Memory B cell (primary cell): ENCODE measurements at places on chromosomes 5 and 9.
A peak's percentile ranks its signal among the peaks of the same experiment; 100 is the strongest.

DNA sequence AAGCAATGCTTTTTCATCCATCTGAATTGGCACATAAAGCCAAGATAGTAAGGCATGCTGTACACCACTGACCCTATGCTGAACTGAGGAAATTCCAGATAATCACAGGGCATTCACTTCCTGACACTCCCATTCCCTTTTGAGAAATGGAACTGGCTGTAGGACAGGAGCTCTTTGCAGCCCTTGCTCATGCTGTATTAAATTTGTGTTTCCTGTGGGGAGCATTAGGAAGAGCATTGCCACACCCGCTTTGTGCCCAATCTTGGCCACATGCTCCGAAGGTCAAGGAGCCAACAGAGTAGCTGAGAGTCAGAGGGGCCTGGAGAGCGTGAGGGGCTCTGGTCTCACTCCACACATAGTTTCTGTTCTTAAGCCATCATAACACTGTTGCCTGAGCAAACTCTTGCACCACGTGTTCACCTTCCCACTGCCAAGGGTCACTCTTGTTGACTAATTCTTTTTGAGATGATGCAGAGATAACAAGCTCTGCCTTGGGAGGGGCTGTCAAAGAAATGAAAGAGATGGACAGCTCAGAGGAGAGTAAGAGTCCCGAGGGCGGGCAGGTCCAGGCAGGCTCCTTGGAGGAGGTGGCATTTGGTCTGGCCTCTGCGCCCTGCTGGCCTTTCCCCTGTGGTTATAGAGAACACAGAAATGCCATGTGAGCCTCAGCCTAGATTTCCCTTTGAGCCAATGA lies 31.7 kb upstream of the ARAP3 start:
- H3K4me3 ChIP-seq: no peak overlapping the region
- H3K36me3 ChIP-seq: no peaks in the 10 kb centered on the region
- H3K27ac ChIP-seq: no peak overlapping the region
- no peak for DNase-seq

DNA sequence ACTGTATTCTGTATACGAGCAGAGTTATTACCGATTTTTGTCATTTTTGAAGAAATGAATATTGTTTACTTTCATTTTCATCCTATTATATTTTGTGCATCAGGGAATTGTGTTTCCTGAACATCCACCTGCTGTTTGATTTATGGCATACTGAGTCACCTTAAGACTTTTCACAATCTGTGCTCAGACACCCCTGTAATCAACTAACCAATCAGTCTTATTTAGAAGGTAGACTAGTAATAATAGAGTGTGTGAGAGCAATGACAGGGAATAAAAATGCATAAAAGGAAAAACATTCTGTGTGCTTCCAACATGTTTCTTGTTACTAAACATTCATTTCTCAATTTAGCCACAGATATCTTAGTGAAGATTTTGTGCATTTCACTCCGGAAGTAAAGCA lies 1413.6 kb upstream of the ACO1 start:
- no peak overlapping the region for H3K4me3 ChIP-seq
- no peaks in the 10 kb centered on the region for H3K4me1 ChIP-seq
- H3K27ac ChIP-seq: no peak overlapping the region
- no peak for DNase-seq
- no peaks in the 10 kb centered on the region for H3K36me3 ChIP-seq

DNA sequence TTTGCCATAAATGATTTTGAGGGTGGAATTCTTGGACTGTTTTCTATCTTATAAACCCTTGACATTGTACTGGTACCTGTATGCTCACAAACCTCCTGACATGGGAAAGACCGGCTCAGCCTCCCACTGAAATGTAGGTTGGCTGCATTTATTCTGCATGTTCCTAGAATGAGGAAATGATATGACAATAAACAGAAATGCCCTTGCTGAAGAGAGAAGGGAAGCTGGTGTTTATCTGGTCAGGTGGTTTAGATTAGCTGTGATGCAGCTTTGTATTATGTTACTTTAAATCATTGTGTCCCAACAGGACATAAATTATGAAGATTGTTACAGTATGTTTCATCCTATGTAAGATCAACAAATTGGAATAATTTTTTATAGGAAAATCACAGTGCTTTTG lies 23.1 kb upstream of the CATSPER3 start:
- H3K36me3 ChIP-seq: peaks cover 4% of the 10 kb centered on the region
- no peak overlapping the region for H3K4me3 ChIP-seq
- no peak for DNase-seq
- H3K4me1 ChIP-seq: no peaks in the 10 kb centered on the region

- H3K27me3 ChIP-seq: no peaks in the 10 kb centered on the region
- DNase-seq: no peak
- peak overlapping the region; percentile 94 for H3K27ac ChIP-seq
- peak overlapping the region; percentile 65 for H3K4me3 ChIP-seq
These were observed 82.4 kb downstream of the RAPGEF1 start for GRCh38 chr9:131657456-131657855.

DNA sequence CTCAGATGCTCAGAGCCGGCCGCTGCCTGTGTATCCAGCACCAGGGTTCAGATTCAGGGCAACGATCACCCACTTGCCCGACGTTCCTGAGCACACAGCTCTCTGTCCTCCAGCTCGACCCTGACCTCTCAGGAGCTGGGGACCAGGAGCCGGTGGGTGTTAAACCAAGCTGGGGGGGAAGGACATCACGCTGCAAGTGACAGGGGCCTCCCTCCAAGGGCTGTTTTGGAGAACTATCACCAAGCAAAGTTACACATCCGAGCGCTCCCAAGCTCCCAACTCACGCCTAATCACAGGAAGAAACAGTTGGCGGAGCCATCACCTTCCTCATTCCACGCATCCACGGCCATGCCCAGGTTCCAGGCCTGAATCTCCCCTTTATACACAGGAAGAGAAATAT lies 51.5 kb upstream of the ZNF354A start:
- no peaks in the 10 kb centered on the region for H3K36me3 ChIP-seq
- H3K4me1 ChIP-seq: no peaks in the 10 kb centered on the region

DNA sequence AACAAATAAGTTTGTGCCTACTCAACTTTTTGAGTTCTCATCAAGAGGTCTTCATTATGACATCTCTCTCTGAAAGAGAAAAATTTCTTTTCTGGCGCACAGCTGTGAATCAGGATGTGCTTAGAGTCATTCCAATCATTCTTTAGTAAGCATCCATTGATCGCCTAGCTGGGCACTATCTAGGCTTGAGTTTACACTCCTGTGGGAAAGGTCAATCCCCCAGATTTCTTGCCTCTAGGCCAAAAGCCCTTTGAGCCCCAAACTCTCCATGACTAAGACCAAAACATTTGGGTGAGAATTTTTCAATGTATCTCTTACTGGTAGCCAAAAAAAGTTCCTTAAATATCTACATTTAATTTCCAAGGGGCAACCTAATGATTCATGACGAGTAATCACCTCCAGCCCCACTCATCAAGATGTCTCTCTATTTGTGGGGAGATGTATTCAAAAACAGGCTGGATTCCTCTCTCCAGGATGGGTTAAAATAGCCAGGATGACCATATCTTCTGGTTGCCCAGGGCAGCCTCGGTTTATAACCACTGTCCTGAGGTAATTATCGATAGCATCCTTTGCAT lies 101.7 kb downstream of the GNA14 start:
- no peak overlapping the region for H3K27ac ChIP-seq
- DNase-seq: no peak
- H3K36me3 ChIP-seq: no peaks in the 10 kb centered on the region

- no peak overlapping the region for H3K4me3 ChIP-seq
- H3K27ac ChIP-seq: no peak overlapping the region
- H3K27me3 ChIP-seq: no peaks in the 10 kb centered on the region
- DNase-seq: no peak
- peaks cover 4% of the 10 kb centered on the region for H3K4me1 ChIP-seq
These were observed 213.5 kb downstream of the PBX3 start for GRCh38 chr9:125960626-125961025.

DNA sequence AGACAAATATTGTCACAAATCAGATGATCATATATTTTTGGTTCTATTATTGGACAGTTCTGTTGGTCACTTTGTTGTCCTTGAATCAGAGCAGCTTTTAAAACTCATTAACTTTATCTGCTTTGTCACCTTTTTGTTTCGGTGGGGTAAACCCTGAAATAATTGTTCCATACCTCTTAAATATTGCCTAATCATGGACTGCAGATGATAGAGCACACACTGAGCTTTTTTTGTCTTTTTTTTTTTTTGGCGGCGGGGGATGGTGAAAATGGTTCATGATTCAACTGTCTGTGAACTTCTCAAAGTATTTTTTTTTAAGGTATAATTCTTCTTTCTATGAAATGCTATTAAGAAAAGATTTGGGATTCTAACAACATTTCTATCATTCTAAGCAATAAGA lies 1.8 kb downstream of the NUDT12 start:
- H3K4me3 ChIP-seq: no peak overlapping the region
- DNase-seq: no peak
- peaks cover 6% of the 10 kb centered on the region for H3K4me1 ChIP-seq
- no peak overlapping the region for H3K27ac ChIP-seq
- H3K36me3 ChIP-seq: no peaks in the 10 kb centered on the region
- no peaks in the 10 kb centered on the region for H3K27me3 ChIP-seq

- H3K27ac ChIP-seq: no peak overlapping the region
- no peaks in the 10 kb centered on the region for H3K4me1 ChIP-seq
- no peaks in the 10 kb centered on the region for H3K36me3 ChIP-seq
- no peak for DNase-seq
- H3K27me3 ChIP-seq: no peaks in the 10 kb centered on the region
- H3K4me3 ChIP-seq: no peak overlapping the region
These were observed 150.1 kb downstream of the RNF180 start for GRCh38 chr5:64315778-64316177.
